Lower lobe of right lung (tissue), 2 donors: ENCODE measurements at places on chromosomes 6 and 20.

DNA sequence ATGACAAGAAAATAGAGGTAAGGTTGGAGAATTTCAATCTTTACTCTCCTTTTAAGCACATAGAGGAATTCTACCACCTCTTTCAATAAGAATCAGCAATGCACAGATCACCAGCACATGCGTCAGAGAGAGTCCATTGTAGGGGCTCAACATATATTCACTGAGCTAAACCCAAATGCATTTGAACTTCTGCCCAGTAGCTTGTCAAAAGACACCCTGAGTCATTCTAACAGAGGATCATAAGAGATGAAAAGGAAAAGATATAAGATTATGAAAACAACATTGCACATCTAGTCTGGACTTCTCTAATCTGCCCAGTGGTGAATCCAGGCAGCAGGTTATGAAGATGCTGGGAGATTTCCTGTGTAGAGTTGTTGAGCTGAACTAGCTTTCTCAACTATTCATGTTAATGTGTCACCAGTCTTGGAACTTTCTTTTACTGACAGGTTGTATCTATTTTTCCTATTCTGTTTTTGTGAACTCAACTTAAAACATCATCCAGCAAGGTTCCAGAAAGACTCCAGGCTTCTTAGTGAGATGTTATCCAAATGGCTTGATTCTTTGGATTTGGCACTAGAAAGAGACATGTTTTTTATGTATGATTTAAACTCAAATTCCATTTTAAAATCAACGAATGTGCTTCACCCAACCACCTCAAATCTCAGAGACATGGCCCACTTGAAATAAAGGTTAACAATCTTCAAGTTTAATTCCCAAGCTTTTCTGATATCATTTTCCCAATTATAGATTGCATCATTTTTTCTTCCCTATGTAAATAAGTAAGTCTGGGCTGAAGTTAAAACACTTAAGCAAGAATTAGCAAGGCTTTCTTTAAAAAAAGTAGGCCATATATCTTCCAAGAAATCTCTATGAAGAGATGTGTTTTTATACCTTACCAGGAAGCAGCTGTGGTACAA lies 89.3 kb downstream of the TSHZ2 start:
- DNase-seq, result no peak

DNA sequence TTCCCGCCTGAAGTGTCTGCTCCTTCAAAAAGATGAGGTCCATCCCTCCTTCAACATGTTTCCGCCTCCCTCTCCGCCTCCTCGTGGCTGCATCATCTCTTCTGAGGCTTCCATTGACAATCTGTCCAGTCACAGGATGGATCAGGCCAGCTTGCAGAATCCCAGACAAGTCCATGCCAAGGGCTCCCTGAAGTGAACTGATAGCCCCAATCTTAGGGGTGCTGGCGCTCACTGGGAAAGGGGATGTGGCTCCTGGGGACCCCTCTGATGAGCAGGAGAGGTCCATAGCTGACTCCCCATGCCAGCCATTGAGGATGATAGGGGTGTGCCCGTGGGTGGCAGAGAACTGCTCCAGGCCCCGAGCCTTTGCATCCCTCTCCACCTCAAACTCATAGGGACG lies 48.6 kb upstream of the EMILIN3 start:
- DNase-seq, result no peak

DNA sequence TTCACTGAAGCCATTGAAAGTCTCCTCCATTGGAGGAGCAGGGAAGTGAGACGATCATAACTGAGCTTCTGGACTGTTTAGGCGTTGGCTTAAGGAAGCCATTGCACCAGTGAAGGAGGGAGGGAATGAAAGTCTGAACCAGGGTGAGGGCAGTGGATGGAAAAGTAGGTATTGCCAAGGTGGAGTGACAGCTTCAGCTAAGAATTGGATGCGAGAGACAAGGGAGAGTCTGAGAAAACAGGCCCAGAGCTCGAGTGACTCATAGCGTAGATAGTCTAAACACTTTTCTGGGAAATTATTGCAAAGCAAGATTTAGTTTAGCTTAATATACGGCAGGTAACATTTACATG lies 4.5 kb downstream of the DSP start:
- DNase-seq, result no peak

- no peak for DNase-seq
Observed at GRCh38 chr6:130893277-130893676, 66.1 kb downstream of the SMLR1 start.

GRCh38 chr6:130928158-130928912 lies 101.1 kb downstream of the SMLR1 start:
- no peak for DNase-seq

DNA sequence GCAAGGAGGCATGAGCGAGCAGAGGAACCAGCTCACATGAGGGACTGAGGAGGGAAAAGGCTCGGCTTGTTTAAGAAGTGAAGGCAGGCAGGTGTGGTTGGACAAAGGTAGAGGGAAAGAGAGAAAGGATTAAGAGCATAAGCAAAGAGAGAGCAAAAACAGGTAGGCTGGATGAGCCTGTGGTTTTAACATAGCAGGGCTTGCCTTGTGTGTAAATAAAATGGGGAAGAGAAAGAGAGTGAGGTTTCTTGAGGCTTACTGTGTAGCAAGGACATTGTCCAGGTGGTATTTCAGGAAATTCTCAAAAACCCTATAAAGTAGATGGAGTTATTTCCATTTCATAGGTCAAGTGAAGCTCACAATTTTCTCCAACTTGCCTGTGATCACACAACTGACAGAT lies 93.9 kb upstream of the HDAC2 start:
- DNase-seq, result no peak

GRCh38 chr6:83008626-83009025 lies 57.0 kb downstream of the UBE3D start:
- DNase-seq, result no peak

DNA sequence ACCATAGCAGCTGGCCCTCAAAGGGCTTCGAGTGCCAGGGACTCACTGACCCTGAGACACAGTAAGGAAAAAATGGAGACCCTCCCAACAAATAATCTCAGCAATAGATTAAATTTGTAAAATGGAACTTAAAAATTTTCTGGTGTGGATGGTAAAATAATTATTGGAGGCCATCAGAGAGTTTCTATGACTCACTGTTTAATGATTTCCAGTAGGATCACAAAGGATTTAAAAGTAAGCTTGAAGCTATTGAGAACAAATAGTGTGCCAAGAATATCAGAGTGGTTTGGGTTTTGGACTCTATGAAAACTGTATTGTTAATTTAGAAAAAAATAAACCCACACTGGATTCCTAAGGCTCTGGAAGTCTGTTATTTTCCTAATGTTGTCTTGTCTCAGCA lies 115.2 kb upstream of the AKIRIN2 start:
- DNase-seq, result no peak

GRCh38 chr6:19356692-19357091 lies 480.5 kb upstream of the ID4 start:
- no peak for DNase-seq

GRCh38 chr6:71452697-71453370 lies 164.2 kb downstream of the OGFRL1 start:
- no peak for DNase-seq

DNA sequence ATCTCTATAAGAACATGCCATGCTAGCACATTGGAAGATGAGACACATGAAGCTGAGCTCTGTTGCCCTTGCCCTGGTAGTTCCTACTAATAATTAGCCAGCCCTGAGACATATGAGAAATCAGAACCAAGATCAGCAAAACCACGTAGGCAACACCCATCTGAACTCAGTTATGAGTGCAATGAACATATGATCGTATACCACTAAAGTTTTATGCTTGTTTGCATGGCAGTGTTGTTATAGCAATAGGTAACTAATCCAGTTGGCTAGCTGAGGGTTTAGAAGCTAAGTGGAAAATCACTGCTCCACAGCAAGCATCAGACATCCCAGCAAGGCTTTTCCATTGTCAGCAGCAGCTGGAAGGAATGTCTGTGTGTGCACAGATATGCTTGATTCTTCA lies 180.7 kb downstream of the BTBD3 start:
- DNase-seq, result no peak

- peak; percentile 64 for DNase-seq
Observed at GRCh38 chr6:52263709-52264540, 19.6 kb upstream of the IL17F start.

DNA sequence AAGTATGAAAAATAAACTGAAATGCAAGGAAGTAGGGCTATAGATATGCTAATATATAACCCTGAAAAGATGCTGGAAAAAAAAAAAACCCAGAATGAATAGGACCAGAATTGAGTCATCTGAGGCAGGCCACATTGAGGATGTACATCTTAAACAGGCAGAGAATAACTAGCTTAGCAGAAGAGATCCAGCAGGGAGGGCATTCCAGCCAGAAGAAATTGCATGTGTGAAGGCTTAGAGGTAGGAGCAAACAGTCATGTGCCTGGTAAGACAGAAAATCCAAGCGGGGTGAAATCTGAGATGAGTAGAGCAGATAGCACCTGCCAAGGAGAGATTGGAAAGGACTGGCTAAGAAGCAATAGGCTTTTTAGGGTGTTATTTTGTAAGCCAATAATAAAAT lies 2.6 kb downstream of the COL19A1 start:
- DNase-seq, result no peak

DNA sequence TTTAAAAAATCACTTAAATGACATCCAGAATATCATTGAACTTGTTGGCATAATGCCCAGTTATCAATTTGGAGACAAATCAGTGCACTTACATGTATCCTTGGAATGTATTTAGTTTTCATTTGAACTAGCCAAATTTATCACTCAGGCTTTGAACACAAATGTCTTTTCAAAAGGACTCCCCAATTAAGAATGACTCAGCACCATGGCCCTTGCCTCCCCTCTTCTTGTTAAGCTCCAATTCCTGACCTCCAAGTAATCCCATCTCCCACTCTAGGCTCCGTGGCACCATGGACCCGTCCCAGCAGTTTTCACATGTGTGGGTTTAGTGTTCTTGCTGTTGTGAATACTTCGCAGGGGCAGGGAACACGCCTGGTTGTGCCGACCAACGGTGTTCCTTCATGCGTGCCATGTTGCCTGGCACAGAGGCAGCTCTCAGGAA lies 2.7 kb downstream of the AKAP12 start:
- no peak for DNase-seq
